ENCODE measurements at places on chromosomes 12 and 14.

DNA sequence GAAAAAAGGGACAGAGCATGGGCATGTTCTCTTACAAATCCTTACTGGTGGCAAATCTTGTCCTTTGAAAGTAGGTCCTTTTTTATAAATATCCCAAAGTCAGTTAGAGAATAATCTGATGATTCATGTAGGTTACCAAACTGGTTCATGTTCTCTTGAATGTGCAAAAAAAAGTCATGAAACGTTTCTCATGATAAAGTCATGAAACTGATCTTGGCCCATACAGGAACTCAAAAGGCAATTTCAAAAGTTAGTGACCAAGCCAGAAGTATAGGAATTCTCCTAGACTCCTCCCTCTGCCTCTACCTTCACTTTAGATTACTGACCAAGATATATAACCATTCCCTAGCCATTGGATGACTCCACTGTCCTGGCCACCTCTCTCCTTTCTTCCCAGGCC lies 27.3 kb upstream of the SPTSSA start:
- no peak for DNase-seq

DNA sequence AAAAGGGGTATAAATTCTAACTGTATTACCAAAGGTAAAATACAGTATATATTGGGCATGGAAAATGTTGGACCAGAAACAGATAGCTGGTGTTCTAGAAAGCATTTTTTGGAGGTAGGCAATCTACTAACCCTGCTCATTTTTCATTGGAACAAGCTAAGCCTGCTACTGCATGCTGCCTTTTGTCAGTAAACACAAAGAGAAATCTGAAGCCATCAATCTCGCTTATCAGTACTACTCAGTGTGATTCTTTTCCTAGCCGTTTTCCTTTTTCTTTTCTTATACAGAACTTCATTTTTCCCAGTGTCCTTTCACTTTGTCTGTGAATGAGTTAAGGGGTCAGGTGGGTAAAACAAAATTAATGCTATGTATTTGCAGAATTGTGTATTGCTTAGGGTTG lies 312.3 kb downstream of the NPAS3 start:
- DNase-seq: no peak

- no peak for DNase-seq
Measured at GRCh38 chr12:51751661-51752060, 96.9 kb downstream of the FIGNL2 start.

DNA sequence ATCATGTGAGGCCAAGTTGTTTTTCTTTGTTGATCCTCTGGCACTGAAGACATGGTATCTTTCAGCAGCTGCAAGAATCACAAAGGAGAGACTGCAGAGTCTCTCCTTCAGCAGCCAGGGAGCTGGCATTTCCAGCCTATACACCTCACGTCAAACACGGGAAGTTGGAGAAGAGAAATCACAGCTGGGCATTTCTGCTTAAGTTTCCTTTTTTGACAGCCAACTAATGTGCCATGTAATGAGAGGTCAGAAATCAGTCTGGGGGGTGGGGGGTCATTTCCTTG lies 28.3 kb downstream of the PHLDA1 start:
- DNase-seq: no peak

GRCh38 chr12:96769400-96769799 lies 137.7 kb upstream of the NEDD1 start:
- no peak for DNase-seq

DNA sequence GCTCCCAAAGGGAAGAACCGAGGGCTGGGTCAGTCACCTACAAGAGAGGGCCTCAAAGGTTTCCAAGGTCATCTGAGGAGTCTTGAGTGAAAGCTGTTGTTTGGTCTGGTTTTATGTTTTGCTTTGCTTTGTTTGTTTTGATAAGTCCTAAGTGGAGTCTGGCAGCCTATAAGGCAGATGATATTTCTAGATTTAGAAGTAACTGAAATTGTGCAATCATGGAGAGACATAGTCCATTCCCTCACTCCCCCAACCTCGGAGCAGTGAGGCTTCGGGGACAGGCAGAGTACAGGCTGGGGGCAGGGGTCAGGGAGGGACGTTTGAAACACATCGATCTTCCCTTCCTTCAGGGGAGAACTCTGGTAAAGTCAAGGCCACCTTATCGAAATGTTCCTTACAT lies 42.3 kb downstream of the TTC9 start:
- DNase-seq: no peak

GRCh38 chr12:115017346-115017745 lies 333.4 kb upstream of the TBX3 start:
- no peak for DNase-seq

DNA sequence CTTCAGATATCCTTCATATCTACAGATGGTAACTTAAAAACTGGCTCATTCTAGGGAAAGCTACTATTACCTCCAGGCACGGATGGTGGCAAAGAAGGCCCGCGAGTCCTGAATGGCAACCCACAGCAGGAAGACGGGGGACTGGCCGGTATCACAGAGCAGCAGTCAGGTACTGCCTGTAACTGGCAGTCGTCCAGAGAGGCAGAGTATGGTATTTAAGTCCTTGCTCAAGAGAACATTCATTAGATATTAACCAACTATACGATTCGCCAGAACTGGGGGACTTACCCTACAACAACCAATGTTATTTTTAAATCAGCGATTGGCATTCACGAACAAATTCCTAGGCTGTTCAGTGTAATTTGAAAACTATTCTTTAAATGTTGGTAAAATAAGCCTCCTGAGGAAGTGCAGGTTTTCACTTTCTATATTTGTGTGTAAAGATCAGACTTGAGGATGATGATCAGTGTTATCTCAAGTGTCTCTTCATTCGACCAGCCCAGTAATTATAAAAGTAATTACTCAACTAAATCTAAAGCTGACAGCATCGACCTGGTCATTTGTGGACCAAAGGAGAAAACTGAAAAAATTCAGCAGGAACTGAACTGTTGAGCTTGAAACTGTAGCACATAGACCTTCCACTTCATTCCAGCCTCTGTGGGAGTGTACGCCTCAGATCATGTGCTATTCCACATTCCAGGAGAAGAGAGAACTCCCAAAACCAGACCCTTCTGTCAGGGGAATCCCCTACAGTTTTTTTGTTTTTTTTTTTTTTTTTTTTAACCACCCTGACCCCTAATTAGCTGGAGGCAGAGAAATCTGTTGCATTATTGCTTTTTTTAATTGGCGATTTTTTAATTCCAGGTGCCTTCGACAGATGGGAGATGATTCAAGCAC lies 75.6 kb downstream of the ESR2 start:
- no peak for DNase-seq

DNA sequence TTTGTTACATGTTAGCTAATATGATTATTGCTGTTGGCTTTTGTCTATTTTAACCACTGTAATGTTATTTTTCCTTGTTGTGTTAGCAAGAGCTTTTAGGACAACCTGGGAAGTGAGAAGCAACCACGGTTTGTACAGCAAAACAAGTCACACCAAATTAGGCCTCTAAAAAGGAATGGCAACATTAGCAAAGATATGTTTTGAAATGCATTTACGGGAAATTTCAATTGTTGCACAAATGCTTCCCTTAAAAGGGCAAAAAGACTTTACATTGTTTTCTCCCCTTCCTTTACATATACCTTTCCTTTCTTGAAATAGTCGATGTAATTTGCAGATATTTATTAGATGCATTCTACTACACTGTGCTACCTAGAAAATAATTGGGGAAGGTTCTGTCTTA lies 4.1 kb upstream of the LTA4H start:
- DNase-seq: no peak

DNA sequence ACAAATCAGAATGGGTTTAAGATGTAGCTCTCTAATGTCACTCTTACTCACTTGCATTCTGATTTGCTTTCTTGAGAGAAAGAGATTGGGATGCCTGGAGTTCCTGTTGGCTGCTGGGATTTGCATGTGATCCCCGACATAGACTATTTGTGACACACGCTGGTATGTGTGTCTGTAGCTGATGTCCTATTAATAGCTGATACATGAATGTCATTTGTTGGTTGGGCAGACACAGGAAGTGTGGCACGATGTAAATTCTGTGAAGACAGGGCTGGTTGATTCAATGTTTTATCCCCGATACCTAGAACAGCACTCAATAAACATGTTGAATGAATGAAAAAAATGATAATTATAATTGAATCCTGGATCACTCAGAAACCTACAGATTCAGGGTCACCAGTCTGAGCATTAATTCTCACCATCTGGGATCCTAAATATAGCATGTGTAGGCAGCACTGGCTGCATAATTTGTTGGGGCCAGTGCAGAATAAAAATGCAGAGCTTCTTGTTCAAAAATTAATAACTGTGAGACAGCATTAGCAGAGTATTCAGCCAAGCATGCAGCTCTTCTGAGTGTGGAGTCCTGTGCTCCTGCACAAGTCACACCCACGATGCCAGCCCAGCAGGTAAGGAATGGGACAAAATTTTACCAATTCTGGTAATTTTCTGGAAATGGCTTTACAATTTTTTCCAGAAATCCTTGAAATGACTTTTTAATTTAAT lies 35.5 kb upstream of the SOCS2 start:
- no peak for DNase-seq

DNA sequence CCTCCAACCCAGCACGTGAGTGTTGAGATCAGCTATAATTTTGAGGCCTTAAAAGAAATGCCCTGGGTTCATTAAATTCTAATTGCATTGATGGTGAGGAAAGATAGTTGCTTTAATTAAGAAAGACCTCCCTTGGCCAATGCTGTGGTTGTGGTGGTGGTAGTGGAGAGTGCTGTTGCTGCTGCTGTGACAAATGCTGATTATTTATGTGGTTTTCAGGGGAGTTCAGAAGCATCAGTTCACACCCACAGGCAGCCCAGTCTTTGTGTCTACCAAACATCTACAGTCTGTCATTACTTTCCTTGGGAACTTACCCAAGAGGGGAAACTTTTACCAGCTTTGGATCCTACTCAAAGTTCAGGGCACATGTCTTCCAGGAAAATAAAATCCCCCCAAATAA lies 178.4 kb upstream of the PARP11 start:
- DNase-seq: no peak

DNA sequence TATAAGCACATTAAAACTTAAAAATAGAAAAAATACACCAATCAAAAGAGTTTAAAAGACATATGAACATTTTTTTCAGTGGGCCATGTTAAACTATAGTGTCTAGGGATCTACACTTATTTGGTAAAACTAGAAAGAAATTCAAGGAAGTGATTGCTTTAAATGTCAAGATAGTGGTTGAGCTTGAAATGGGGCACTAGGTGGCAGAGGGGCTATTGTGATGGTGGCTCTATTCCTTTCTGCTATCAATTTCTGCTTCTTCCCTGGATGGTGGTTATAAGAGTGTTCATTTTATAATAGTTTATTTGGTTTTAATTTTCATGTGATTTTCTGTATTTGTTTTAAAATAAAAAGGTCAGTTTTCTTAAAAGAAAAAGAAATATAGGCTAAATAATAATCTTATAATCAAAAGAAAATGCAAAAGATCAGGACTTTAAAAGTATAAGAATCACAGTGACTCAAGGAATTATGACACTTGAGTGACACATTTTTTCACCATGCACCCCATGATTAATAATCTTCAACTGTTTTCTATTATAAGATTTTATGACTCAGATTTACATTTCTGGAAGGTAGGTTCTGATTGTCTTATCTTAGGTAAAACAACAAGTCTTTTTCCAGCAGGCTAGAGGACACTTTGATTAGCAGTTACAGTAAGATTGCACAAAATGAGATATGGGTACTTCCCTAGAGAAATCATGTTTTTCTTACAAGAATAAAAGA lies 137.5 kb downstream of the FSCB start:
- DNase-seq: no peak

- DNase-seq: no peak
Measured at GRCh38 chr14:102798926-102799325, 21.7 kb downstream of the TRAF3 start.

DNA sequence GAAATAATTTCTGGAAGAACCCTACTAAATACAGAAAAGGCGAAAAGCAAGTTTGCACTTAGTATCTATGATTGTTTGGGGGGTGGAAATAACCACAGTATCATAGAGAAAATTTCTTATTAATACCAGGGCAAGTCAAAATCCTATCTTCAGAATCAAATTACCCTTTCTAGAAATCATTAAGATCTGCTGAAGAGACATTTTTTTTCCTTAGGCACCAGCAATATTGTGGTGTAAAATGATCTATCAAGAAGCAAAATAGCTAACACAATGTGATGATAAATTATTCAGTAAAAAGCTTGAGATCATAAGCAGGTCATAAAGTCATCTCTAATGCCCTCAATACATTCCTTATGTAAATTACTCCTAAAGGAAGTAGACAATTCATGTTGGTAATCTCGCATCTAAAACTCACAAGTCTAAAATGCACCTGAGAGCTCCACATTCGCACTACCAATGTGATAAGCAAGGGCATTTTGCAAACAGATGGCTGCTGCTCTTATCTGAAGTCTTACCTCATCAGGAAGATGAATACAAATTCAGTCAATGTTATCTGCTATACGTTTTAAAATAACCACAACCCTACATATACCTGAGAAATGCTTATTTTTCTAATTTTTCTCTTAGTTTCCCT lies 14.6 kb downstream of the HEATR5A start:
- no peak for DNase-seq

DNA sequence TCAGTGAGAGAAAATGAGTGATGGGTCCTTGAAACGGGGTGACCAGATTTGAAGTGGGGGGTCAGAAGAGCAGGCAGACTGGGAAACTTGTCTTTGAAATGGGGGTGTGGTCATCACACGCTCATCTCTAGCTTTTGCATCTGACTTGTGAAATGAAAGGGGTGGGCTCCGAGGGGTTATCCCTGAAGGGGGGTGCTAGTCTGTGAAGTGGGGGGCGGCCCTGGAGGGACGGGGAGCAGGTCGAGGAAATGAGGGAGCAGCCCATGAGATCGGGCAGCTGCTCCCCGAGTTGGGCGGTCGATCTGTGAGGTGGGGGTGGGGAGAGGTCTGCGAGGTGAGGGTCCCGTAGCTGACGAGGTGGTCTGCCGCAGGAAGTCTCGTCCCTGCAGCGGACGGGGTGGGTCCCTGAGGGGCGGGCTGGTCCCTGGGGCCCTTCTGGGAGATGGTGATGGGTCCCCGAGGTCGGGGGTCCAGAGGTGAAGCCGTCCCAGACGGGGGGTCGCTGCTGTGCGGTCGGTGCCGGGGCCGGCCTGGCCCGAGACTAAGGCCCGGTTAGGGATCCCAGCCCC lies 542 bp downstream of the PXN start:
- DNase-seq: no peak

GRCh38 chr14:100159094-100159864 lies at the start of gene DEGS2:
Gene DEGS2 (minus strand): TSS chr14:100159645. CDS start chr14:100159587, 58 bp downstream.
- DNase-seq: no peak

GRCh38 chr12:104727726-104728465 lies 230.2 kb downstream of the SLC41A2 start:
- no peak for DNase-seq

GRCh38 chr12:74552201-74552600 lies 14.6 kb downstream of the ATXN7L3B start:
- no peak for DNase-seq

DNA sequence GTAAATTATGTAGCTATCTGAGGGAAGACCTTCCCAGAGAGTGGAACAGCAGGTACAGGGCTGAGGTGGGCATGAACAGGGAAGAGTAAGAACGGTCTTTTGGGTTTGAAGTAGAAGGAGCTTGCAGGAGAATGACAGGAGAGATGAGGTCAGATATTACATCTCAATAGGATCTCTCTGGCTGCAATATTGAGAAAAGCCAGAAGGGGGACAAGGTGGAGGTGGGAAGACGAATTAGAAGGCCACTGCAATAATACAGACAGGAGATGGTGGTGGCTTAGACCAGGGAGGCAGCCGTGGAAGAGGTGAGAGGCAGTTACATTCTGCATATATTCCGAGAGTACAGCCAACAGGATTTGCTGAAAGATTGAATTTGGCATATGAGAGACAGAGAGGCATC lies 310.2 kb downstream of the APAF1 start:
- DNase-seq: no peak

GRCh38 chr14:54360667-54361066 lies 36.1 kb upstream of the CDKN3 start:
- no peak for DNase-seq
